ENCODE measurements at places on chromosomes 13 and 19.

DNA sequence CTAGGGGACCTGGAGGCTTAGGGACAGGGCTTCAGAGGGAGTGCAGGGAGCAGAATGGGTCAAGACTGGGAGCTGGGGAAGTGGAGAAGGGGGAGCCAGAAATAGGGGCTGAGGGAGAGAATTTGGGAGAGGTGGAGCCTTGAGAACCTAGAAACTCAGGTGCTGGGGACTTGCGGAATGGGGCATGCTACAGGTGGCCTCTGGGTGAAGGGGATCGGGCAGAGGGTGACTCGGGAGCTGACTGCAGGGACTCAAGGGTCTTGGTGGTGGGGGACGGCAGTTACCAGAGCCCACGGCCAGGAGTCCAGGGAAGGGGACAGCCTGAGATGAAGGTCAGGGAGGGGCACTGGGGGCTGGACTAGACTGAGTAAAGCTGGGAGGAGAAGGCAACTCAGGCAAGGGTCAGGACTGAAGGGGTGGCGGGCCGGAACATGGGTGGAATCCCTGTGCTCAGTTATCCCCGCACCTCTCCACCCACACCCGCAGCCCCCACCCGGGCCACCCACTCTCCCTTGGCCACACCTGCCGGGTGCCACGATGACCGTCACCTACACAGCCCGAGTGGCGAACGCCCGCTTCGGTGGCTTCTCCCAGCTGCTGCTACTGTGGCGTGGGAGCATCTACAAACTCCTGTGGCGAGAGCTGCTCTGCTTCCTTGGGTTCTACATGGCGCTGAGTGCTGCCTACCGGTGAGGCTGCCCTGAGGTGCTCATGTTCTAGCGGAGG is 628 bp downstream of the BEST2 start:
- no peak for DNase-seq

- no peak for DNase-seq
These were observed 6.2 kb downstream of the WASF3 start for GRCh38 chr13:26563713-26564112.

- no peak for DNase-seq
These were observed 531.7 kb upstream of the ARGLU1 start for GRCh38 chr13:107099661-107100060.

GRCh38 chr19:35166100-35167063 is 11.8 kb downstream of the FXYD5 start:
- no peak for DNase-seq

DNA sequence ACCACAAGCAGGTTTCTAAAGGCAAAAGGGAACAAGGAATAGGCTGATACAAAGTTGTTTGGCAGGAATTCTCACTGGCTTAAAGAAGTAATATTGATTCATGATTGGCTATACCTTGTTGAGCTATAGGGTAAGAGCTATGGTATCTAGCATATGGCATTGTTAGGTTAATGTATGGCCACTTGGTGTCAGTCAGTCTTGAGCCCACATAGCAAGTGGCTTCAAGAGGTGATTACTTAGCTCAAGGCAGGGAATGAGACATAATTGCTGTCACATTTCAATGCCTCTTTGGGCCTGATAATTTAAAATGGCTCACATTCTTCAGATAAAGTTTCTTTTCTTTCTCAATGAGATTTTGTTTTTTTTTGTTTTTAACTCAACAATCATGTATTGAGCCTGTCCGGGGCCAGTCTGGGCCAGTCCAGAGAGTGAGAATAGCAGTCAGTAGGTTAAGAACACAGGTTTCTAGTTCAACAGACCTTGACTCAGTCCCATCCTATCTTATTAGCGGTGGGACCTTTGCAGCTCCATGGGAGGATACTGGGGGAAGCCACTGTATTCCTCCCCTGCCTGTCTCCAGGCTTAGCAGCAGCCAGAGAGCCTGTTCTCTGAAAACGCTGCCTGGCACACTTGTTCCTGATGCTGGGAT is 45.8 kb upstream of the RCBTB2 start:
- DNase-seq, result no peak

GRCh38 chr19:3145909-3146676 is 10.3 kb downstream of the GNA15 start:
- no peak for DNase-seq

DNA sequence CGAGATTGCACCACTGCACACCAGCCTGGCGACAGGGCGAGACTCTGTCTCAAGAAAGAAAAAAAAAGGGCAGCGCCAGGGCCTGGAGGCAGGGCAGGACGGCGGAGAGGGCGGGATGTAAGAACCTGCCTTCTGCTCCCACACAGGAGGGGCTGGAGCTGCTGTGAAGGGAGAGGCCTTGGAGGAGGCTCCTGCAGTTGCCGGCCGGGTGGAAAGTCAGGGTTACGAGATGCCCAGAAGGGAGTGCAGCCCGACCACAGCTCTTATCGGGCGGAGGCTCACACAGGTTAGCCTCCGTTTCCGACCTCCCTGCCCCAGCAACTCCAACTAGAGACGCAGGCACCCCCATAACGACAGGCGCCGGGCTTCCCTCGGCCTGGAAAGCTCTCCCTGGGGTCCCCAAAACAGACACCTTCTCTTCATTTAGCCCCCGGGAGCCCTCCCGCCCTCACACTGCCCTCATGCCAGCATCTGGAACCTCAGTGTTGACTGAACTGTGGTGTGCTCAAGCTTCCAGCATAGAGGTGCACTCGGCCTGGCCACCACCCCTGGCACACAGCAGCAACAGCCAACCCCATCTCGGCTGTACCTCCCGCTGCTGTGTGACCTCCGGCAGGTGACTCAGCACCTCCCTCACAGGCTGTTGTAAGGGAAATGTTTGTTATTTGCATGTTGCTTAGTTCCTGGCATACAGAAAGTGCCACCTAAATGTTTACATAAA is 1.4 kb downstream of the PLPP2 start:
- no peak for DNase-seq

DNA sequence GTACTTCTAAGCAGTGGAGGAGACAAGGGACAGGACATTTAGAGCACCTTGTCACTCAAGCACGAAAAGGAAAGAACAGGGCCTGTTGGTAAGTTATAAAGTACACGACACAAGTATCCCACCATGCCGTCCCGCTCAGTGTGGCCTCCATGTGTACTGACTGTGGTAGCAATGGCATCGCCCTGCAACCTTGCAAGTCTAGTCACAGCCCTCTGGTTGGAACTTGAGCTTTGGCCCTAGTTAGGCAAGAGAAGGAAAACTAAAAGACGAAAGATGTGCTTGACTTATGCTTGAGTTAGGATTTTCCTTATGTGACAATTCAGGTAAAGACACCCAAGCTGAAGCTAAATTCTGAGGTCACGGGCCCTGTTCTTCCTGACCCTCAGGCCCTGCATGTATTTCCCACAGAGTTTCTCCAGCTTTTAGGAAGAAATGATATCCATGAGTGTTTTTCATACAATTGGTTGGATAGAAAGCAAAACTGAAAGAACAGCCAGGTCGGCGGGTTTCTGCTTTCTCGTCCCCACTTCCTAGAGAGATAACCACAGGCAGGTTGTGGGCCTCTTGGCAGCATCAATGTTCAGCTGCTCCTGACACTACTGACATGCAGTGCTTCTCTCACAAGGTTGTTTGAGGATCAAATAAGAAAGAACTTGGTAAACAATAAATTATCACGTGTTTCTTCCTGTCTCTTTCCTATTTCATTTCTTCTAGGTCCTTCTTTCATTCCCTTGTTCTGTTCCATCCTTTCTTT is 216.2 kb downstream of the IRS2 start:
- no peak for DNase-seq

GRCh38 chr19:42303876-42304275 is 1.5 kb upstream of the PAFAH1B3 start:
- no peak for DNase-seq

DNA sequence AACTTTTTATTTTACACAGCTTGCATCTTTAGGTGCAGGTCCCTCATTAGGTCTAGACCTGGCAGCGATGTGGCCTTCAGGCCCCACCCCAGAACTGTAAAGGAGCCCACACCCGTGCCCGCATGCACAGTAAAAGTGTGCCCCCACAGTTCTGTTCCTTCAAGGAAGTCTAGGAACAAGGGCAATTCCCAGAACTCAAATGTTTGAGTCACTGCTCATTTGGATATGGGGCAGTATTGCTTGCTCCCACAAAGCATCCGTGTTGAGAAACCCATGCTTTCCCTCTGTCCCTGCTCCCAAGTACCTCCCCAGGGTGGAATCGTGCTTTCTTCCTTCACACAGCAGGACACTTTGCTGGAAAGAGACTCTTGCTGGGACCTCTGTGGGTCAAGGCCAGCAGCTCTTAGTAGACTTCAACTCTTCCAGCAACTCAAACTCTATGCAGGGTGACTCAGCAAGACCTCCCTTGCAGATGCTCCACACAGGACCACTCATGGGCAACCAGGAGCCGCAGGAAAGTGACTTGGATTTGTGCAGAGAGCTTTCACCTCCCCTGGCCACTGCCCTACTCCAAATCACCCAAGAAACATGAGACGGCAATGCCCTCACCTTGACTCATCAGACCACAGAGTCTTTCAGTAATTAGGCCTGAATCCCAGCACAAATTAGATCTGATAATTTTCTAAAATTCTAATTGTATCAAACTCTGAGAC is 12.3 kb downstream of the SLC7A1 start:
- no peak for DNase-seq

GRCh38 chr13:50912851-50913250 is 3.3 kb downstream of the RNASEH2B start:
- DNase-seq, result no peak

DNA sequence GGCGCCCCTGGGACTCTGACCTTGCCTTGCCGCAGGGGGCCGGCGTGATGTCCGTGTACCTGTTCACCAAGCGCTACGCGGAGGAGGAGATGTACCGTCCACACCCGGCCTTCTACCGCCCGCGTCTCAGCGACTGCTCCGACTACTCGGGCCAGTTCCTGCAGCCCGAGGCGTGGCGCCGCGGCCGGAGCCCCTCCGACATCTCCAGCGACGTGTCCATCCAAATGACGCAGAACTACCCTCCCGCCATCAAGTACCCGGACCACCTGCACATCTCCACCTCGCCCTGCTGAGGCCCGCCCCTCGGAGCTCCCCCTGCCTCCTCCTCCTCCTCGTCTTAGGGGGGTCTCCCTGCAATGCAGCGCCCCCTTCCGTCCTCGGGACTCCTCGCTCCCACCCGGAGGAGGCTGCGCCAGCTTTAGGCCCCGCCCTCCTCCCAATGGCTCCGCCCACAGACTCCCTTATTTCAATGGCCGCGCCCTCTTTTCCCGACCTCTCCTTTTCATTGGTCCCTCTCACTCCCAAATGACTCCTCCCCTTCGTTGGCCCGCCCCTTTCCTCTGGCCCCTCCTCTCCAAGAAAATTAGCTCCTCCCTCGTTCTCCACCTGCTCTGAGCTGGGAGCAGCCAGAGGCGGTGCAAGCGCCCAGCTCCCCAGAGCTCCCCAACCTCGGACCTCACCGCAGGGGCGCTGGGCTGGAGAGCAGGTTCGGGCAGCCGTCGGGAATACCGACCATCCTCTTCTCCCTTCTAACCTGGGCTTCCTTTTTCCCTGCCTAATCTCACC is 20.5 kb upstream of the CACNG8 start:
- no peak for DNase-seq

DNA sequence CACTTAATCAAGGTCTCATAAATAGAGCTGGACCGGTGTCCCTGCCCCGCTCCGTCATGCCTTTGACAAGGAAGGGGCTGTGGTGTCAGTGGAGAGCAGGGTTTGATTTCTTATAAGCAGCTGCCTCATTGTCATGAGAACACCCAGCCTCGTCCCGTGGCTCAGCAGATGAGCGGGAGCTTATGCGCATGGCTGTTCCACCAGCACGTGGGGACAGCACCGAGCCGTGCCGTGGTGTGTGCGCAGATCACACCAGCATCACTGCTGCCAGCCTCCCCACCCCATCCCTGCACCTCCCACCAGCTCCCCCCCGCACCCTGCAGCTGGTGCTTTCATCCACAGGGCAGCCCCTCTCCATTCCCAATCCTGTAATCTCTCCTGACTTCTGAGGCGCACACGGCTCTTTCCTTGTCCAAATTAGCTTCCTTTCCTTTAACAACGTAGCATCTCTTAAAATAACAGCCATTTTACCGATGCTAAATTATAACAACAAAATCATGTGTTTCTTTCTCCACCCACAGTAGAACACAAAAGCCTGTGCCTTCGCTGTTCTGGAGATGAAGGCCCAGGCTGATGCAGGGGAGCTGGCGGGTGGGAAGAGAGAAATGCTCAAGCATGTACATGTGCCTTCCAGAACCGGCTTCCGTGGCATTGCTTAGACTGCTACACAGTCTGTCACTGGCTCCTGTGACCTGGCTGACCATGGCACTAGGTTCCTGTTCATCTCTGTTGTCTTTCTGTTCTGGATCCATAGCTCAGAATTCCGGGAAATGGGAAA is 96.8 kb downstream of the RAB20 start:
- no peak for DNase-seq

DNA sequence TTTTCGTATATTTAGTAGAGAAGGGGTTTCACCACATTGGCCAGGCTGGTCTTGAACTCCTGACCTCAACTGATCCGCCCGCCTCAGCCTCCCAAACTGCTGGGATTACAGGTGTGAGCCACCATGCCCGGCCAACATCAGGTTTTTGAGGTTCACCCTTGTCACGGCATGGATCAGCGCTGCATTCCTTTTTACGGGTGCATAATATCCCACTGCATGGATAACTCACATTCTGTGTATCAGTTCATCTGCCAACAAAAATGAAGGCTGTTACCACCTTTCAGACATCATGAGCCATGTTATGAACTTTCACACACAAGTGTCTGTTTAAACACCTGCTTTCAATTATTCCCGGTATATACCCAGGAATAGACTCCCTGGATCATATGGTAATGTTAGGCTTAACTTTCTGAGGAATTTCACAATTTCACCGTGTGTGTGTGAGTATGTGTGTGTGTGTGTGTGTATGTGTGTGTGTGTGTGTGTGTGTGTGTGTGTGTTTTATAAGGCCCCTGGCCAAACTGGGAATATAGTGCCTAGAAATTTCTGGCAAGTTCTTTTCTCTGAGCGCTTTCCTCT is 52.2 kb downstream of the AP1M1 start:
- DNase-seq, result no peak

GRCh38 chr13:48580185-48580803 is 47.4 kb upstream of the RCBTB2 start:
- no peak for DNase-seq

DNA sequence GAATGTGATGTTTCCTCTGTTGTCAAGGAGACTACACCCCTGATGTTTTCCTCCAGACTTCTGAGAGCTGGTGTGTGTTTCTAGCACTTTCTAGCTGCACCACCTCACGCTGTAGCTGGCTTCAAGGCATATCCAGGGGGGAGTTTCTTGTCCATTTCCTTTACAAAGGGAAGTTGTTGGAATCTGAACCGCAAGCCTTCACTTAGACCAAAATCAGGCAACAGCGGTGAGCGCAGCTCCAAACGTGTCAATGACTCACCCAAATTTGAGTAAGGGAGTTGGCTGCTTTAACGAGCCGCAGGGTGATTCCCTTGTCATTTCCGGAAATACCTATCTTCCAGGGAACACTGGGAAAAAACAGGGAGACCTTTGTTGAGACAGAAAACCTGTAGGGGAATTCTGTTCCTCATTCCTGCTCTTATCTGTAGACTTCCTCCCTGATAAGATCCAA is 2.5 kb downstream of the LDLR start:
- no peak for DNase-seq

- no peak for DNase-seq
These were observed 19.2 kb downstream of the GPX4 start for GRCh38 chr19:1122972-1123363.

GRCh38 chr13:36160297-36160696 is 29.1 kb upstream of the DCLK1 start:
- no peak for DNase-seq

Measured in smooth muscle cell of the brain vasculature (primary cell).